ENCODE measurements at places on chromosomes 3 and 15.

DNA sequence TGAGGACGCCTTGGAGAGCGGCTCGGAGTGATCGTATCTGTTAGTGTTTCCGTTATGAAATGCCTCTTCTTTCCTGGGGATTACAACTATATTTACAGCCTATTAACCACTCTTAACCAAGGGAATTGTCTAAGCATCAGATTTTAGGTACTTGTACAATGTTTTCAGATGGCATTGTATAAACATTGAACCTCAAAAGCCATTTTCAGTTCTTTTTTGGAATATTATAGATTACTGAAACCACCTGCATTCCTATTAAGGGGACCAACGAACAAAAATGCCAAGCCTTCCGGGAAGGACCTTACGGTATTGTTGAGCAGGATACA, 1.1 kb downstream of the NEO1 start:
- no peak for DNase-seq

DNA sequence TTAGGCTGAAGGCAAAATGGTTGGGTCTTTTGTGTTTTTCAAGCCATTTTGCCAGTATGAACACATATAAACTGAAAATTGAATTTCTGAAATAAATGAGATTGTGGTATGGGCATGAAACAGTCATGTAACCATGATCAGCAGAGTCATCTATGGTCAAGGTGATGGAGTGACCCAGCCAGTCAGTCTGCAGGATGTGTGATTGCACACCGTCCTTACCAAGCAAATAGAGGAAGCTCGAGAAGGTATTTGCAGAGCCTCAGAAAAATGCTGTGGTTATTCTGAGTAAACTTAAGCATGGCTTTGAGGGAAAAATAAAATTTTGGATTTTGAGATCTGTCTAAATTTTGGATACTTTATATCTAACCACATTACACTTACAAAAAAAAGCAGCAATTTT, 95.9 kb upstream of the RNF7 start:
- no peak for DNase-seq

GRCh38 chr3:38960953-38961622, 90.7 kb downstream of the SCN11A start:
- DNase-seq: no peak

DNA sequence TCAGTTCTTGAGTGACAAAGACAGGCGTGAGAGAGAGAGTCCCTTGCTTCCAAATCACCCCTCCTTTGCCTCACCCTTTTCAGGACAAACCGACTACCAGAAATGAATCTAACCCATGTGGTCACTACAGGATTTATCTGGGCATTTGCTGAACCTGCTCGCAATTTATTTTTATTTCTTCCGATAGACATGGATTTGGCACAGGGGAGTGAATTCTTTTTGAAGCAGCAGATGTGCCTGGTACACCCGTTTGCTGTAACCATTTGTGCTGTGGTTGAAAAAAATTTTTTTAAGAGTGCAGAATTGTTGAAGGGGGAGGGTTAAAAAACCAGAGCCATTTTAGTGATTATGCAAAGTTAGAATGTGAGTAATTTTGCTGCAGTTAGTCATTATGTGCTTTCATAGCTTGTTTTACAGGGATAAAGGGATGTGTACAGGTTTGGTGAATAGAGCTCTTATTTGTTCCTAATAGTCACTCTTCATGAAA, 442.0 kb downstream of the LPP start:
- no peak for DNase-seq

DNA sequence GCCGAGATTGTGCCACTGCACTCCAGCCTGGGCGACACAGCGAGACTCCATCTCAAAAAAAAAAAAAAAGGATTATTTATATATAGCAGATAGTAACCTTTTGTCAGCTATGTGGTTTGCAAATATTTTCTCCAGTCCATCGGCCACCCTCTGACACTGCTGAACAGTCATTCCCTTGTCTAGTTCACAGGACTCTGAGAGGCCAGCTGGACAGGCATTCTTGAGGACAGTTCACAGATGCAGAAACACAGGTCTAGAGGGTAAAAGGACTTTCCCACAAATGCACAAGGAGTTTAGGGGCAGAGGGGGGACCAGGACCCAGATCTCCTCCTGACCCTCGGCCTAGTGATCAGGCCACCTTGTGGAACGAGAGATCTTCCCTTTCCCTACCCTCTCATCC, 7.5 kb upstream of the TMEM40 start:
- DNase-seq: no peak

DNA sequence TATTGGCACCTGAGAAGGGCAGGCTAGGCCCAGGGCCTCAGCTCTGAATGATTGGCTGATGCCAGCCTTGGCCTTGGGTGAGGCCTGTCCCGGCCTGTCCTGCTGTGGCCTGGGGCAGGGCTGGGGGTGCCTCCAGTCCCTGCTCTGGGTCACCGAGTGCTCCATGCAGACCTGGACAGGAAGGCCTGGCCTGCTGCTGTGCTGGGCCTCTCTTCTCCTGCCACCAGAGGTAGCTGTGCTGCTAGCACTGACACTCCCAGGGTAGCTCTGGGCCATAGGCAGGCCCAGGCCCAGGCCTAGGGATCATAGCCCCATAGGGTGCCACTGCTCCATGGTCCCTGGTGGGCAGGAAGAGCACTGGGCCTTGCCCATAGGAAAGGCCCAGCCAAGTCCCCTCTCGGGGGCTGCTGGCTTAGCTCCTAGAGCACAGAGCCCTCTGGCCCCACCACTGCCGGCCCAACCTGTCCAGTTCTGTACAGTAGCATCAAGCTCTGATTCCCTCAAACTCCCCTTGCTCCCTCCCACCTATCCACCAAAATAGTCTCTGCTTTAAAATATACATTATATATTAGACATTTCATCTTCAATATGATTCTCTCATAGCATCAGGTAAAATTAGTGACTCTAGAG, 18.2 kb downstream of the ABTB1 start:
- no peak for DNase-seq

- no peak for DNase-seq
Observed at GRCh38 chr15:91853948-91854638, 585 bp downstream of the SLCO3A1 start.

- no peak for DNase-seq
Observed at GRCh38 chr3:47098910-47099309, 65.0 kb downstream of the SETD2 start.

GRCh38 chr15:55786341-55786740, 43.4 kb upstream of the PRTG start:
- no peak for DNase-seq

DNA sequence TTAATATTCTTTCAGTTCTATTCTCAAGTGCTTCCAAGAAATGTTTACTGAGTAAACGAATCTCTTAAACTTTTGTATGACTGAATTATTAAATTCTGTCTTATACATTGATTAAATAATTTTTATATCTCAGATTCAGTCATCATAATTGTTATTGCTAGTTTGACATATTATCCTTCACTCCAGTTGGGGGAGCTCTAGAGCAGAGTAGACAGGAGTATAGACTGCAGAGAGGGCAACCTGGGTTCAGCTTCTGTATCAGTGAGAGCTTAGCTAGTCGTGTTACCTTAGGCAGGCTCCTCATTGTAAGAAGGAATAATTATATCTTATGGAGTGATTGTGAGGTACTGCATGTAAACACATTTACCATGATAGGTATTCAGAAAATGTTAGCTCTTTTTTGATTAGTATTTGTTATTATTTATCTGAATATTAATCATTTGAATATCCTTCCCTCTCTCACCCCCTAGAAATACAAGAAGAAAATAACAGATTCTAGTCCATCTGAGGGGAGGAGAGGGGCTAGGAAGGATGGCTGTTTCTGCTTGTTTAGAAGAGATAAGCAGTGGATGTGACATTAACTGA, 31.0 kb upstream of the ZCWPW2 start:
- no peak for DNase-seq

DNA sequence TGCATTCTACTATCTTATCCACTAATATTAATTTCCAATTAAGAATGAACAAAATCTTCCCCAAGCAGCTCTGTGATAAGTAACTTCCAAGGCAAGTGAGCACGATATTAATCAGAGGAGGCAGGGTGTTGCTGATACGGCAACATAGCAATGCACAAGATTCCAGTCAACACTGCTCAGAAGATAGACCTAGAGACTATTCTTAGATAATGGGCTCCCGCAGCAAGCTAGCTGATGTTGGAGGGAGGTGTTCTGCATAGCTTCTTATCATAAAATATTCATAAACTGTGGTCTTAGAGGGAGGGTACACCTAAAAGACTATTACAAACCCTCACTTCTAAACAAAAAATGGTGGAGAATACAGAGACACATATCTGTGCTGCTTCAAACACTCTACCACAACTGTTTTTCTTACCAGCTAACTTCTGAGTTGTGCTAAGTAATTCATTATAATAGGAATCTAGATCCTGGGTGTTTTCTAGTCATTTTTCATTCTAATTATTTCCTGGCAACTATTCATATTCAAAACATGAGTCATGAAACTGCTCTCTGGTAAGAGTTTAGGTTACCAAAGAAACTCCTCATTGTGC, 382.0 kb upstream of the SOX14 start:
- DNase-seq: no peak

DNA sequence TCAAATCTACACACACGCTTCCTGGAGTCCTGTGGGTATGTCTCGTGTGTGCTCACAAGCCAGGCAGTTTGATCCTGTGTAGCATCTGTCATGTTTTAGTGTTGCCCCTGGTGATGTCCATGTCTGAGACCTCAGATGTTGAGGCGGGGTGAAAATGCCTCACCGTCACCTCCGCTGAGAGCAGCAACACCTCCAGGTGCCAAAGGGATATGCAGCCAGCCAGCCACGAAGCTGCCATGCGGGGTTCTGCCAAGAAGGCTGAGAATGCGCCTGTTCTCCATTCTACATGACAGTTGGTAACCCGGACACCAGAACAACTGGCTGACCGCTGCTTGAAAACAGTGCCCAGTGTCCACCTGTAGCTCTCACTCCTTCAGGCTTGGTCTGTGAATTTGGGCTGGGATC, 253.8 kb downstream of the TLE3 start:
- no peak for DNase-seq

DNA sequence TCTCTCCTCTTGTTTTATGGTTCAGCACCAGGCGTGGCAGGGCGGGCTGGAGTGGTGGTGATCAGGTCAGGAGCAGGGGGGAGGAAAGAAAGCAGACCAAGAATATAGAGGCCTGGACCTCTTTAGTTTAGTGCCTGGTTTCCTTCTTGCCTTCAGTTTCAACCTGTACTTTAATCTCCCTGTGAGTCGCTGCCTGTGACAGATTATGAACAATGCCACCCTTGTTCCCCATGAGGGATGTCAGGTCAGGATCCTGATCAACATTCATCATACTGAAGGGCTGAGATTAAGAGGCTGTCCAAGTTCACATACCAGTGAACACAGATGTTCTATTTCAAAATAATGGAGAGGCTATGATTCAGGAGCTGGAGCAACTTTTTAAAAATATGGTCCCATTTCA, 11.4 kb downstream of the ENTPD3 start:
- no peak for DNase-seq

- DNase-seq: no peak
Observed at GRCh38 chr15:42728560-42728959, 8.4 kb downstream of the CDAN1 start.

DNA sequence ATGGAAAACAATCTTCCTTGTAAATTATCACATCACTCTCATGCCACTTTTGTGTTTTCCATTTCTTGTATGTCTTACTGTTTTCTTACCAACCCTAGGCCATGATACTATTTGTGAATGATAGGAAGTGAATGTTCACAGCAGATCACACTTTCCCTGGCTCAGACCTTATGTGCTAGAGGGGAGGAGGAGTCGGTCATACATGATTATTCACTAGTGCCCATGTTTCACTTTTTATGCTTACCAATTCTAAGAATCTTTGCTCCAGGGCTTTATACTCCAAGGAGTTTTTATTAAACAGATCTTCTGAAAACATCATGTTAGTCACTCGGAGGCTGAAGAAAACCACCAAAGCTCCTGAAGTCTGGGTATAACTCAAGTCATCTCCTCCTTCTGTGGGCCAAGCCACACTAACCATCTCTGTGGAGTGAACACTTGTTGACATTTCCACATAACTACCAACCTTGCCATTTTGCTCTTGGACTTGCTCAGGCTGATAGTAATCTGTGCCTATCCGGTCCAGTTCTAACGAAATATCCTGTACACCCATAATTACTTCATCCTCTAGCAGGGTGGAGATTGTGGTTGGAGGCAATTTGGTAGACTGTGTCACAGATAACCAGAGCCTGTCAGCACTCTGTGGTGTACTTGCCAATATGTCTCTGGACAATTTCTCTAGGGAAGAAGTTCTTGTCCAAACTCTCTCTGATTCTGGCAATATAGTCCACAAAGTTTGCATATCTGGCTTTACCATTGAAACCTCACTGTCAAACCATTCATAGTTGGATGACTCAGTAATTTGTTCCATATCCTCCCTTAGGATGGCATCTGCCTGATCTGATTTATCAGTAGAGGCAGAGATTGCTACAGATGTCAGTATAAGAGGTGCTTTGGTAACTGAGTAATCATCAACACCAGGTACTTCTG, 76.8 kb downstream of the IMPG2 start:
- no peak for DNase-seq

- no peak for DNase-seq
Observed at GRCh38 chr3:149527531-149528339, 53.2 kb downstream of the TM4SF4 start.

DNA sequence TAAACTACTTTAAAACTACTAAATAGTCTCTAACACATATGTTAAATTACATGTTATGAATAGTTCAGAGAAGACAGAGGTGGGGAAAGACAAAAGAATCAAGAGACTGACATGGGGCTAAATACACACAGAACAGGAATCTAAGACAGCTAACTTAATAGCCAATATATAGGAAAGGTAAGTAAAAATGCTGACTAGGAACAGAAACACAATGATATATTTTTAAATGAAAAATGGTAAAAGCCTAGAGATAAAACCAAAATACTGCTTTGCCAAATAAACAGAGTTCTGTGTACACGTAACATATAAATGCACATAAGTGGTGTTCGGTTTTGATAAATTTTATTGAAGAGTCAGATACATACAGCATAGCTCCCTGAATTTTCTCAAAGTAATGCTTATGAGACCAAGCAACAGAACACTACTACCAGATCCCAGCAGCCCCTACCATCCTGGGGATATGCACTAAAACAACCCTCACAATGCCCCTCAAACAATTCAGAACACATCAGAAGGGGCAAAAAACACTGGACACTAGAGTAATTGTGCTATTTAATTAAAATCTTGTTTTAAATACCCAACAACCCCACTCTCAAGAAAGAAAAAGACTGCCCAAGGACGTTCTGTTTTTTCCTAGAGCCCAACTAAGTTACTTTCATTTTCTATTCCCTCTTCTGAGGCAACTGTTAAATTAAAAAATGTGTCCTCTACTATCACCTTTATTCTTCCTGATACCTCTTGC, 121.1 kb downstream of the ADAM10 start:
- DNase-seq: no peak

GRCh38 chr3:168094877-168095610, 680 bp downstream of the GOLIM4 start:
- DNase-seq: no peak

GRCh38 chr3:195462308-195462610, 19.4 kb upstream of the ACAP2 start:
- no peak for DNase-seq
